ENCODE measurements at places on chromosomes 16 and 17.

- DNase-seq, result no peak
Observed at GRCh38 chr17:39018267-39019134, 51.3 kb upstream of the FBXO47 start.

DNA sequence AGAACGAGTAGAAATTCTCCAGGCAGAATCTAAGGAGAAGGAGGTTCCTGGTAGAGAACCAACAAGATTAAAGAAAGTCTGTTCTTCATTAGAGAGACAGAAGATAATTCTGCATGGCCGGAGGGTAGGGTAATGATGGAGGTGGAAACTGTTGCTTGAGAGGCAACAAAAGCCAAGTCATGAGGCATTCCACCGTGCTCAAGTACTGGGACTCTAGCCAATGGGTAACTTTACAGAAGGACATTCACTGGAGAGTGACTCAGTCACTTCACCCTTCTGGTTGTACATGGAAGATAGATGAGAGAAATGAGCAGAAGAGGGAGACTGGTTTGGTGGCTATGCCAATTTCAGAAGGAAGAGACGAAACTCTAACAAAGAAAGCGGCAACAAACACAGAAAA, 53.6 kb upstream of the ANKFN1 start:
- DNase-seq, result no peak

DNA sequence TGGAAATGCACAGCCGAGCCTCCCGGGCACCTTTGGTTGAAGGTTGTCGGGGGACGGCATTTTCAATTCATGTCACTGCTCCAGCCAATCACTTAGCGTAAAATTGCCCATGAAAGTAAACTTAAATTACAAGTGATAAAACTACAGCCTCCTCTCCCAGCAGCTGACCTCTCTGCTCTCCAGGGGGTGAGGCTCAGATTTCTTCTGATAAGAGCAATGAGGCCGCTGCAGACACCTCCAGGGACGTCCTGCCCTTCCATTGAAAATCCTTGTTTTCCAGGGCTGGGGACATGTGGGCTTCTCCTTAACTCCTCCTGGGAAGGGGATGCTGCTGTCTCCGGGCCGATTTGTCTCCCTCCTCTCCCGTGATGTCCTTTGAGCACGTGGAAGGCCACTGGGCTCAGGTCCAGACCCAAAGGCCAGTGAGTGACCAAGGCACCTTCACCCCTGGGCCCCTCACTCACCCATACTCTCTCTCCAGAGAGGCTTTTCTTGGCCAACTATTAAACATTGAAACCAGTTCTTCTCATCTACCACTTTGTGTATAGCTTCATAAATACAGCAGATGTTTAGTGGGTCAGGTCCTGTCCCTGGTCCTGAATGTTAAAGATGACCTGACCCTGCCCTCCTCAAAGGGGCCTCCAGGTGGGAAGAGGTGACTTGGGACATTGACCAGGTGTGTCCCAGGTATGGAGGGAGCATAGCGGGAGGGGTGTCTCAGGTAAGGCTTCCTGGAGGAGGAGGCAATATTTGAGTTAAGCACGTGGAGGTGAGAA, 52.3 kb downstream of the MGAT5B start:
- DNase-seq, result no peak

DNA sequence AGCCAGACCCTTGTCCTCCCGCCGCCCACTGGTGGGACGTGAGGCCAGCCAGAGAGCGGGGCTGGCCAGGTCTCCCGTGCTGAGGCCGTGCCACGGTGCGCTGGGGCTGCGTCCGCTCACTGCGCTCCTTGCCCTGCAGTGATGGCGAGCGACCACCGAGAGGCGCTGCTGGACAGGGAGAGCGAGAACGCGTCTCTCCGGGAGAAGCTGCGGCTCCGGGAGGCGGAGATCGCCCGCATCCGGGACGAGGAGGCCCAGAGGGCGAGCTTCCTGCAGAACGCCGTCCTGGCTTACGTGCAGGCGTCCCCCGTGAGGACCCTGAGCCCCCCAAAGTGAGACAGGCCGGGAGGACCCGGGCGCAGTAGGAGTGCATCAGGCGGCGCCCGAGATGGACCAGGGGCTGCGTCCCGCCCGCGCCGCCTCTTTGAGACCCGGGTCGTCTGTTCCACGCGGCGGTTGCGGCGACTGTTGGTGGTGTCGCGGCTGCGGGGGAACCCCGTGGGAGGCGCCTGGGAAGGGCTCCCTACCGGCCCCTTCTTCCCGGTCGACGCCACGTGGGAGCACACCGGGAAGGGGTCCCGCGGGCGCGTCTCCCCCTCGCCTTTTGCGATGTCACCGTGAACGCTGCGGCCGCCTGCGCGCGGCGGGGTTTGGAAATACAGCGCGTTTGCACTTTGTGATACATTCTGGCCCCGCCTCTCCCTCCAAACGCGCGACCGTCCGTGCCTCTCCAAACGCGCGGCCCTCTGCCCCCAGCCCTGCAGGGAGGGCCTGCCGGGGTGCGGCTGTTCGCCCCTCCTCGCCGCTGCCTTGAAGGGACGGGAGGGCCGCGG, 792 bp upstream of the RAC3 start:
- peak; percentile 65 for DNase-seq

DNA sequence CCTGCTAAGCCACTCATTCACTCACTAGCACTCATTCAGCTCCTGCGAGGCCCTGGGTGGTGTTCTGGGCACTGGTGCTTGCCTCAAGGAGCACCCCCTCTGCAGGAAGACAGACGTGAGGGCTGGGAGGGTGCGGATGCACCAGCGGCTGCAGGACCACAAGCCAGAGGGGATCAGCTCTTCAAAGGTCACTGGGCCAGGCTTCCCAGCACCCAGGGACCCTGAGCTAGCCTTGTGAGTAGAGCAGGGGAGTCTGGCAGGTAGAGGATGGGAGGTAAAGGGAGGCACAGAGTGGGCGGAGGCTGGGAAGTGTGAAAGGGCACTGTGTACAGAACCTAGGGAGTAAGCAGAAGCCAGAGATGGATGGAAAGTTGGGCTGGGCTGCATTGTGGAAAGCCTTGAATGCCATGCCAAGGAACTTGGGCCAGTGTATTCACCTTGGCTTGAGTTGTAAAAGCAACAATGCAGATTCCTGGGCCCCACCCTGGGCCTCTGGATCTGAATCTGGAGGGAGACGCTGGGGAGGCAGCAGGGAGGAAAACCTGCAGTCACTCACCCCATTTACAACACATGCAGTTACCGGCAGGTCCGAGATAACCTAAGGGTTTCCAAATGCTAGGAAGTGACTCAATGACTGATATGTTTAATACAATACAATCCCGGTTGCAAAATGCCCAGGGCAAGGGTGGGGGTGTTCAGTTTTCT, 1.7 kb downstream of the IL4R start:
- DNase-seq, result no peak

GRCh38 chr16:80610481-80611156, 69.8 kb downstream of the DYNLRB2 start:
- no peak for DNase-seq

GRCh38 chr16:57069635-57070370, 22.6 kb upstream of the CPNE2 start:
- no peak for DNase-seq

DNA sequence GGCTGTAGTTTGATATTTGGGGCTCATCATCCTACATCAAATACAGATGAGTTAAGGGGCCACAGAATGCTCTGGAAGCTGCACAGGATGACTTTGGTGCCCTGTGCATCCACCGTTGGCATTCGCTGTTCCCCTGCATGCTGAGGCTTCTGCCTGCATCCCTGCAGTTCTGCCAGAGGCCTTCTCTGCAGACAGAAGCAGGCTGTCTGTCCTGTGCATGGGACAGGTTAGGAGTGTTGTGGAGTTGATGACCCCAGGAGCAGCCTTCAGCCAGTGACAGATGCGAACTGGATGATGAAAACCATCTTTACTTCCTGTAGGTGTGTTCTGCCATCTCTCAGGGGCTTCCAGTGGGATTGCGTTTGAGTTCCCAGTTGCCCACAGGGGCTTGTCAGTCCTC, 13.6 kb upstream of the TNS4 start:
- no peak for DNase-seq

- DNase-seq, result no peak
Observed at GRCh38 chr17:49288388-49288787, 57.8 kb upstream of the PHOSPHO1 start.

DNA sequence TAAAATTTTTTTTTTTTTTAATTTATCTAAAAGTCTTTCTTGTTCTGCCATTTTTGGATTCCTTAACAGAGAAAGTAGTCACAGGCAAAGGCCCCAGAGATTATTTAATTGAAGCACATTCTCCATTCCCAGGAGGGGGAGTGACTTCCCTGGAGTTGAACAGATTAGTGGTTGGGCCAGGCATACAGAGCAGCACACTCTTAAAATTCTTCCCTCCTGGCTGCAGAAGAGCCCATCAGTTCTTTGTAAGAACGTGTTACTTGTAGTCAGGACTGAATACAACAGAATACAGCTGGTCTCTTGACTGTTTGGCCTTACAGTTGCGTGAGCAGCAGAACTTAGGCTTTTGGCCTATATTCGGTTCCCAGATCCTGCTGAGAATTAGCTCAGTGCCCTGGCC, 1.8 kb downstream of the ALKBH5 start:
- no peak for DNase-seq

DNA sequence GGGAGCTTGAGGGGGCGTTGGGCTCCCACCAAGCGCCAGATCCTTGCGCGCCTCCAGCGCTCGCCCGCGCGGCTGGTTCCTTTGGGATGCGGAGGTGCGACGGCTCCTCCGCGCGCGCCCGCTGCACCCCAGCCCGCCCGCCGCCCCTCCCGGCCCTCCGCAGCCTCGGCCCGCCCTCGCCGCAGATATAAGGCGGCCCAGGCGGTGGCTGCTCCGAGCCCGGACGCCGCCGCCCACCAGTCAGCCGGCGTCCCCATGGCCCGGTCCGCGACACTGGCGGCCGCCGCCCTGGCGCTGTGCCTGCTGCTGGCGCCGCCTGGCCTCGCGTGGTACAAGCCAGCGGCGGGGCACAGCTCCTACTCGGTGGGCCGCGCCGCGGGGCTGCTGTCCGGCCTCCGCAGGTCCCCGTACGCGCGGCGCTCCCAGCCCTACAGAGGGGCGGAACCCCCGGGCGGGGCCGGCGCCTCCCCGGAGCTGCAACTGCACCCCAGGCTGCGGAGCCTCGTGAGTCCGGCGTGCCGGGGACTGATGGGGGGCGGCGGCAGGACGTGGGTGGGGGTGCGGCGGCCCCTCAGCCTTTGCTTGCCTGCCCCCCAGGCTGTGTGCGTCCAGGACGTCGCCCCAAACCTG, at the start of gene NPB:
Gene NPB, plus strand, starts transcription at position 216 of the 630 bp plus-strand sequence. Its CDS starts 40 bp downstream, at position 256.
- DNase-seq, result no peak

GRCh38 chr16:57146040-57146647, 39.7 kb downstream of the PSME3IP1 start:
- no peak for DNase-seq

- no peak for DNase-seq
Observed at GRCh38 chr17:31357091-31357490, 34.4 kb upstream of the RAB11FIP4 start.

DNA sequence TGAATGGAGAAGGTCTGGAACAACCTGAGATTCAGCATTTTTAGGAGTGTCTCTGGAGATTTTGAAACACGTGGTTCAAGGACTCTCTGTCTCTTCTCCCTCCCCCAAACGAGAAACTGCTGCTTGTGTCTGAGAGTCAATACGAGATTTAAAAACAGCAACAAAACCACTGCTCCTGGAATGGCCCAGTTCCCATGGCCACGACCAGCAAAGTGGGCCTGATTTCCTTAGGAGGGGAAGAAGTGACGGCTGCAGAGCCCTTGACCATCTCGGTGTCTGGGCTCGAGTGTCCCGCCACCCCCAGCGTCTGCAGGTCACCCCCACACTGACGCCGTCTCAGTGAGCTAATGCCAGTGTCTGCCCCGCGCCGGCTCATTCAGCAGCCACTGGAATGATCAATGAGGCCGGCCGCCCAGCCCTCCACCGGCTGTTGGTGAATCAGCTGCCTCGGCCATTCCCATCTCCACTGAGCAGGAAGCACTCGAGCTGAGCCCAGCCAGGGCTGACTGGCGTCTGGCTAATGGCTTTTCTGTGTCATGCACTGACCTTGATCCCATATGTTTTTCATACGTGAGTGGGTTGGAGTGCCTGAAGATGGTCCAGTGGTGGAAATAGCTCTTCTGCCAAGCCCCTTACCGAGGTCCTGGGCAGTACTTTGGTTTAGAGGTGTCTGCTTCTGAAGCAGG, 151.8 kb downstream of the PITPNC1 start:
- no peak for DNase-seq

- no peak for DNase-seq
Observed at GRCh38 chr17:10285896-10286295, 86.9 kb downstream of the MYH13 start.

DNA sequence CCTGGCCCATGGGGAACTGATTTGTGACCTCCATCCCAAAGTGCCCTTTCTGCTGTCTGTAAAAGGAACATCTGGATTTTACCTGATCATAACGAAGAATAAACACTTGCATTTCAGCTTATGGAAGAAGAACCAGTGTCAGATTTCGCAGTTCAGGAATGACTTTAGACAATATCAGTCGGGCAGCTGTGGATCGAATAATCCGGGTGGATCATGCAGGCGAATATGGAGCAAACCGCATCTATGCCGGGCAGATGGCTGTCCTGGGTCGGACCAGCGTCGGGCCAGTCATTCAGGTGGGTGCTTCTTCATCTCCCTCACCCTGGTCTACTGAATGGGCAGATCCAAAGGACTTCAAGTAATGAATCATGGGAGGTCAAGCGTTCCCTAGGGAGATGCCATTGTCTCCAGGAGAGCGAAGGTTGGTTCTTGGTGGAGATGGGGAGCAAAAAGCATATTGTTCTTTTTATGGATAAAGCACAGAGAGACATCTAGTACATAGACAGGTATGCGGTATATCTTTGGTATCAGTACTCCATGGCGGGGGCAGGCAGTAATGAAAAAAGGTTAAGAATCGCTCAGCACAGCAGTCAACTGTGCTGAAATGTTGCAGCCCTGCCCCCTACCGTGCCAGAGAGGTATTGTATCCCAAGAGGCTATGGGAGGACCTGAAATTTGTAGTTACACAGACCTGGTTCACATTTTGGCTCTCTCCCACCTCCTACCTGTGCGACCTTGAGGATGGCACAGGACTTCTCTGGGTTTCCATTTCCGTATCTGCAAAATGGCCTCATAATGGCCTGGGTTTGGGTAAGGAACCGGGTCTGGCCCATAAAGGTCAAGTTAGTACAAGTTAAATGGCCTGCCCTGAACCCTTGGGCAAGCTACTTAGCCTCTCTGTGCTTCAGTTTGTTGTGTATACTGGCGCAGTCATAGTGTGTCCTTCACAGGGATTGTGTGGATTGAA, 4.7 kb downstream of the COQ7 start:
- peak; percentile 43 for DNase-seq

GRCh38 chr16:86946396-86946795, 368.0 kb downstream of the FOXL1 start:
- no peak for DNase-seq

DNA sequence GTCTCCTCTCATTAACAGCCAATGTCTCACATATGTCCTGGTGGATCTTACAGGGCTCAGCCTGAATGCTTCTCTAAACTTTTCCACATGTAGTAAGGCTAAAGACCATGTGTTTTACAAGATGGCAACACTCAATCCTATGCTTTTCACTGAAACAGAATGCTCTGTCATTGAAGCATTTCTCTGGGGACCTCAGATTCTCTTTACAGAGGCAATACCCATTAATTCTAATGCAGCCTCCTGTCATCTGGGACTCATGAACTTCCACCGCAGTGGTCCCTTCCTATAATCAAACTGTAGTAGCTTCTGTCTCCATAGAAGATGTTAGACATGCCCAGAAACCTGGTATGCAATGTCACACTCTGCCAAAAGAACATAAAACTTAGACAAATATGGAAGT, 926.6 kb upstream of the RBFOX1 start:
- DNase-seq, result no peak

All from T-helper 1 cell (primary cell).